ENCODE measurements at places on chromosomes 6 and 20.

DNA sequence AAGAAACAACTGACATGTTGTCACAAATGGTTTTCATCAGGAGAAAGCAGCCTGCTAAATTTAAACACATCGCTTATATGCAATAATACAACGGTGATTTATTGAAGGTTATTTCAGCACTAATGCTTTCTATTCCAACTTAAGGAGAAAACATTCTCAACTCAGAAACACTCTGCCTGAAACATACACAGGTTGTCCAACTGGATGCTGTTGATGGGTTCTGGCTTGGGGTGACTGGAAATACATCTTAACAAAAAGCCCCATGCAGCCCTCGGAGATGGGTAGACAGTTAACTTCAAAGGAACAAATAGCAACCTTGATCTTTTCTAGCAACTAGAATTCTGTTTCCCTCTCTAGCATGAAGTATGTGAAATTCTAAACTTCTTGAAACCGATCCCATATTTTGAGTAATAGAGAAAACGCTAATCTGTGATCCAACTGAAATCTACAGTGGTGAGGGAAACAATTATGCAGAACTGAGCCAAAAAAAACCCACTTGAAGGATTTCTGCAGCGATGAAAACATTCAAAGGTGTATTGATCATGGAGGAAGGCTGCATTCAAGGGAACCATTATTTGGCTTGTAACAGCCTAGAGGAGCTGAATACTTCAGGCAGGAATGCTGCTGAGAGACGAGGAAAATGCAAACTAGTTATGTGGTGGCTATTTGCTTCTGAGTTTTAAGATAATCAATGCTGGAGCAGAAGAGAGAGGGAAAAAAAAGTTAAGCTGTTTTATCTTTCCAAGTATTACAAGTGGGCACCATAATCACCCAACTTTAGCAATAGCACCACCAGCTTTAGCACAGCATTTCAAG lies 6.9 kb downstream of the ZMYND8 start:
- no peak for DNase-seq

GRCh38 chr6:28537509-28538140 lies 11.9 kb downstream of the GPX5 start:
- peak; percentile 40 for DNase-seq

DNA sequence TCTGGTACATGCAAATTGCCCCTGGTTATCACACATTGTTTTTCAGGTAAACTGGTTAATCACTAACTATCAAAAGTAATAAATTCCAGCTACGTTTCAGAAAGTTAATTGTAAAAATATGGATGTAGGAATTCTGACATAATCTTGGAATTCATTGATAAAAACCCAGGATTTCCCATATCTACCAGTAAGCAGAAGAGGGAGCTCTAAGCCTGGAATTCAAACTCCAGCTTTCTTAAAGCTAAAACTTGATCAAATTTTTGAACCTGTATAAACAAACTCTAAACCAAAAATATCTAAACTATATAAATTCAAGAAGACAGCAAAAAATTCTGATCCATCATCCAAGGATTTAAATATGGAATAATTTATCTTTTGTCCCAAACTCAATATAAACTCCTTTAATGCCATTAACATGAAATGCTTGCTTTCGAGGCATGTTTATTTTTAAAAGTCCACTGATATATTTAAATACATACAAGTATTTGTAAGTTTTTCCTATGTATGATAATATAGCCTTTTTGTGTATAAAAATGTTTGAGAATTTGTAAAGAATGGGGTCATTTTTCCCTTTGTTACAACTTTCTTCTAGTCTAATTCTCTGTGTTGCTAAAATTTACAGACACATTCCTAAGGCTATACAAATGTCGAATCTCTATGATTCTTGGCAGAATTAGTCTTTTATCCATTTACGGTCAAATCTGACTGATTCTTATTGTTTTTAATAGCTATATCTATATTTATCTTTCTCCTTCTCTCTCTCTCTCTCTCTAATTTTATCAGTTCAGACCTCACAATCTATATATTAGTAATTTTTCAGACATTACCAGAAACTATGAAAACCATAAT lies 91.4 kb upstream of the RNF217 start:
- DNase-seq: peak; percentile 15

DNA sequence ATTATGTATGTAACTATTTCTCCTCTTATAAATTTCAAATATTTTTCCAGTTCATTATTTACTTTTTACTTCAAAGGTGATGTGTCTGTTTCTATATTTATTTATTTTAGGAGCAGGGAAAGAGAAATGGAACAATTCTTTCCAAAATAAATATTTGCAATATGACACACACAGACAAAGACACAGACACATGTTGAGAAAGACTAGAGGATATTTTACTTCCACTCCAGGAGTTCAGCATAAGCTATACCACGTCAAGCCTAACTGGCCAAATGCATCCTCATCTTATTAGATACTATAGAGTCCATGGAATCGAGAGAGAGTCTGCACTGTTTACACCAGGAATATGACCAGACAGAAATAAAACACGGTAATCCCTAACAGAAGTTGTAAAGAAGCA lies 13.3 kb downstream of the RALGAPA2 start:
- DNase-seq: no peak

DNA sequence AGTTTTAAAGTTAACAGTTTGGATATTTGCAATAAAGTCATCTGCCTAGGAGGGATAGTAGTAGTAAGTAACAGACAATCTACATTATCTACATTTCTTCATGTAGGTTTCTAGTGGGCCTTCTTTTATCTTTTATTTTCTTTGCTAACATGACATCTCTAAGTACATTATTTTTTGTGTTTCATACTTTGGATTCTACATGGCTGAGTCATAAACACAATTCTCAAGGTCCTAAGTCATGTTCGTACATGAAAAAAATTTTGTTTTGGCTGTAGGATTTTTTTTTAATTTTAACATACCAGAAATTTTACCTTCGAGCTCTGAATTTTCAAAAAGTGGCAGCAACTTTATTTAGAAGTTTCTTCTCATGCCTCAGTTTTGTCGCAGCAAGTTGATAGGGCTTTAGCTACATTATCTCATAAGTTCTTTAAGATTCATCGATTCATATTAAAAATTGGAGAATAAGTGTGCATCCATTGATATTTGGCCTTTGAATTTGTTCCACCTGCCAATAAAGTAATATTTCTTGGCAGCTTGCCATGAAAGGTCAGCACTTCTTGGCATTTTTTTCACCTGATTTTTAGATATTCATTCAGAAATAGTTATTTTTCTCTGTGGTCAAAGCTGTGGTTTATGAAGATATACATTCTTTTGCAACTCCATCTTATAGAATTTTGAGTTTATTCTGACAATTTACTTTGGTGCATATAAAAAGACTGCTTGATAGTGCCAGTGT lies 146.2 kb downstream of the GRIK2 start:
- DNase-seq: no peak

- DNase-seq: no peak
Observed at GRCh38 chr6:18213439-18213838, 50.9 kb downstream of the DEK start.

DNA sequence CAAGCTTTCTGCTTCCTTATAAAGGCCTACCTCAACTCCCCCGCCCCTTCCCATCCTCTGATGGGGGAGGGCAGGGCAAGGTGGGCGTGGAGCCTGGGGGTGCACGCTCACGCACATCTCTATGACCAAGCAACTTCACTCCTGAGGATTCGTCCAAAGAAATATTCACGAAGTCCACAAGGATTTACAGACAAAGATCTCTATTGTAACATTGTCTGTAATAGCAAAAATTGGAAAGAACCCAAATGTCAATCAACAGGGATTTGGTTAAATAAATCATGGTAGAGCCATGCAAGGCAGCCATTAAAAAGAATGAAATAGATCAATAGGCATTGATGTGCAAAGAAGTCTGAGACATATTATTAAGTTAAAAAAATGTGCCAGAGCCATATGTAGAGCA lies 130.4 kb upstream of the AFDN start:
- DNase-seq: no peak

GRCh38 chr6:124560873-124561567 lies 401.2 kb upstream of the RNF217 start:
- no peak for DNase-seq

GRCh38 chr6:113104541-113104940 lies 752.6 kb upstream of the MARCKS start:
- DNase-seq: no peak

GRCh38 chr6:83808926-83809325 lies 44.2 kb upstream of the RIPPLY2 start:
- no peak for DNase-seq

DNA sequence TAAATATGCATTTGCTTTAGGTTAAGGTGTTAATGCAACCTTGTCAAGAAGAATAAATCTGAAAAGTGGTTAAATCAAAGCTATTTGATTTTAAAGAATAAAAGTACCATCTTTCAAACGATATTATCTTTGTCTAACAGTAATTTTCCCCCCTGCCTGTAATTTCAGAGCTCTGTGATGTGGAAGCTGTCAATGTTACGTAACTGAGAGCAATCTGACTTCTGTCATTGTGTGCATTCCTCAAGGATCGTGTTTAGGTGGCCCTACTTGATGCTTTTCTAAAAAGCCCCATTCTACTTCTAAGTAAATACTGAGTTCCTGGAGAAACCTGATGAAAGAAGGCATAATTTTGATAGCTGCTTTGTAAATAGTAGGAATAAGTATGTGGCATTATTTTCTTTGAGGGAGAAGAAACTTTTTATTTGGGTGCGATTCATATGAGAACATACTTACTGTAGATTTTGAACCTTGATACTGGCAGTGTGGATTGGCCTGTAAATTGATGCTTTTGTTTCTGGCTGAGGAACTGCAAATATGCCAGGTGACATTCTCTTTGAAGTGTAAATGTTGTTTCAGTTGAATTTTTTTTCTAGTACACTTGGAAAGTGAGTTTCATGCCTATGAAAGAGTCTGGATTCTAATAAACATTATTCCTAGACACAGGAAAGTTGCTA lies 529.6 kb upstream of the FLRT3 start:
- DNase-seq: no peak

DNA sequence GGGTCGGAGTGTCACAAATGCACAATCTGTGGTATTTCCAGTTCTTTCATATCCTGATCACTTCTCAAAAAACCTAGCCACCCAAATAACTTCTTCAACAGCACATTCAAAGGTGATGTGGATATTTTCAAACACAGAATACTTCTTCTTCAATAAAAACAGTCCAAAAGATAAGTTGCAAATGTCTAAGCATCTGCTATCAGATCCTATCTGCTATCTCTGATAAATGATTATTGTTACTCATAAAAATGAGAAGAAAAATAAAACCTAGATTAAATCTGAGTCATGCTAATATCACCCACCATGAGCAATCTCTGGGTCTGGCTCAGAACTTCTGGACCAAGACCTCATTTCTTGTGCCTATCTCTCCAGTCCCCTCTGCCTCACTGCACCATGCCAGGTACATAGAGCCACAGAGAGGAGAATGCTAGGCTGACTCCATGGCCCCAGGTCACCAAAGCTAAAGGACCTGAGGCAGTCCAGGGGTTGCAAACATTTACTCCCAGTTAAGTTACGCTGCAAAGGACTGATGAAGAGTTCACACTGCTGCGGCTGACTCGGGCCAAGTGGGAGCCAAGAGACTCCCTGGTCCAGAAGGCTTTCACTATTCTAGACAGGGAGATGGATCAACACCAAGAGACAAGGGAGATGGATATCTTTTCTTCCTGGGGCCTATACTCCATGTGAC lies 101.4 kb downstream of the KIF13A start:
- no peak for DNase-seq

- DNase-seq: no peak
Observed at GRCh38 chr20:16007164-16007563, 566.1 kb downstream of the KIF16B start.

GRCh38 chr6:69138148-69138547 lies 503.1 kb downstream of the ADGRB3 start:
- DNase-seq: no peak

DNA sequence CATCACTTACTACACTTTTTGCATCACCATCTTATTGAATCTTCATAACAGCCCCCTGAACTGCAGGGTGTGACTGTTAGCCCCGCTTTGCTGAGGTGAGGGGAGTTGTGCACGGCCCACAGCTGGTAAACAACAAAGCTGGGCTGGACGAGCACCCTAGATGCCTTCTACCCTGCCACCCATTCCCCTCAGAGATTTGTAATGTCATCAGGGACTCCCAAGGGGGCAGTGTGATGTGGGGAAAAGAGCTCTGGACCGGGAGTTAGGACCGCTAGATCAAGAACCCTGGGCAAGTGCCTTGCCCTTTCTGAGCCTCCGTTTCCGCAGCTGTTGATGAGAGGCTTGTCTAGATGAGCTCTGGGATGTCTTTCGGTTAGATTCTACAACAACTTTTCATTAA lies 20.9 kb downstream of the PKIG start:
- DNase-seq: peak; percentile 47

DNA sequence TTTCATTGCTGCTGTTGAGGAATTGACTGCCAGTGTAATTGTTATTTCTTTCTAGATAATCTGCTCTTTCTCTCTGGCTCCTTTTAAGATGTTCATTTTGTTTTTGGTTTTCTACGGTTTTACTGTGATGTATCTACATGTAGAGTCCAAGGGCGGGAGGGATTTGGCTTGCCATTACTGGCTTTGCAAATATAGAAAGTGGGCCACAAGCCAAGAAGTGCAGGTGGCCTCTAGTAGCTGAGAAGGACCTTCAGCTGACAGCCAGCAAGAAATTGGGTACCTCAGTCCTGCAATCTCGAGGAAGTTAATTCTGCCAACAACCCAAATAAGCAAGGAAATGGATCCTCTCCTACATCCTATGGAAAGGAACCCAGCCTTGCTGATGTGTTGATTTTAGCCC lies 42.8 kb upstream of the GLP1R start:
- DNase-seq: no peak

GRCh38 chr6:52544602-52545405 lies 32.1 kb downstream of the TRAM2 start:
- DNase-seq: no peak

DNA sequence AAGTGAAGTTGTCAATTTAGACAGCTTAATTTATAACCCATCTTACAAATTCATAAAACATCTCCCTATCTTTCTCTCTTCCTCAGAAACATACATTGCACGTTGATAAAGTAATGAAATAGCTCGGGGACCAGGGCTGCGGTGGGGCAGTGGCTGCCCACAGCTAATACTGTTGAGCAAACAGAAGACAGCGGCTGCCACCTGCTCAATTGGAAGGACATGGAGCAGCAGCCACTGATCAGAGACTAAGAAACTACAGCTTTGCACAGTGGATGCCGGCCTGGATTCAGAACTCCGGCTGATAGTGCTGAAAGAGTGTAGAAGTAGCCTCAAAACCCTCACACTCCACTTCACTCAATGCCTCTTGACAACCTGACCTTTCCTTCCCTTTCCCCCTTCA lies 157.9 kb upstream of the PDE10A start:
- no peak for DNase-seq

GRCh38 chr6:2021713-2022125 lies 223.7 kb downstream of the GMDS start:
- DNase-seq: peak; percentile 28

GRCh38 chr20:1912053-1912452 lies 16.8 kb downstream of the SIRPA start:
- no peak for DNase-seq

- peak; percentile 65 for DNase-seq
Observed at GRCh38 chr20:35001596-35002362, 46.1 kb downstream of the MYH7B start.

- DNase-seq: no peak
Observed at GRCh38 chr6:119207971-119208725, 129.7 kb upstream of the FAM184A start.
